Thoracic aorta (tissue), 2 donors: ENCODE measurements at places on chromosomes 3 and 15. TPM values are rescaled to one million over a fixed set of nuclear protein-coding genes. Genes with fewer than 3 reads are reported as not detected.

- no peaks in the 10 kb centered on the region for H3K27me3 ChIP-seq
- H3K4me1 ChIP-seq = no peaks in the 10 kb centered on the region
- H3K27ac ChIP-seq = no peak overlapping the region
- no peak for DNase-seq
- no peaks in the 10 kb centered on the region for H3K36me3 ChIP-seq
These were observed 497.8 kb upstream of the CNTN4 start for GRCh38 chr3:1600700-1601418.

- H3K4me3 ChIP-seq = no peak overlapping the region
- H3K36me3 ChIP-seq = no peaks in the 10 kb centered on the region
- peaks cover 12% of the 10 kb centered on the region for H3K4me1 ChIP-seq
- H3K27me3 ChIP-seq = no peaks in the 10 kb centered on the region
- no peak for DNase-seq
These were observed 18.7 kb upstream of the TJP1 start for GRCh38 chr15:29840926-29841325.

- H3K4me3 ChIP-seq = peak overlapping the region; percentile 81
- DNase-seq = no peak
- H3K4me1 ChIP-seq = no peaks in the 10 kb centered on the region
- no peaks in the 10 kb centered on the region for H3K27me3 ChIP-seq
- H3K27ac ChIP-seq = no peak overlapping the region
These were observed 6.2 kb upstream of the MAP1A start for GRCh38 chr15:43511012-43511885.

DNA sequence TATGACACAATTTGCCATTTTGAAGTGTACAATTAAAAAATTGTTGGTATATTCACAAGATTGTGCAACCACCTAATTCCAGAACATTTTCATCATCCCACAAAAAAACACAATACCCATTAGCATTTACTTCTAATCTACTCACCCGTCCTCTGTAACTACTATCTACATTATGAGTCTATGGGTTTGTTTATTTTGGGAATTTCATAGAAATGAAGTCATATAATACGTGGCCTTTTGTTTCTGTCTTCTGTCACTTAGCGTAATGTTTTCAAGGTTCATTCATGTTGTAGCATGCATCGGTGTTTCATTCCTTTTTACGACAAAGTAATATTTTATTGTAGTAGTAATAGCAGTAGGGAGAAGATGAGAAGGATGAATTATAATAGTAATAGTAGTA is 55.2 kb upstream of the CNTN6 start:
- no peak overlapping the region for H3K27ac ChIP-seq
- no peak overlapping the region for H3K4me3 ChIP-seq
- no peaks in the 10 kb centered on the region for H3K4me1 ChIP-seq
- no peak for DNase-seq

DNA sequence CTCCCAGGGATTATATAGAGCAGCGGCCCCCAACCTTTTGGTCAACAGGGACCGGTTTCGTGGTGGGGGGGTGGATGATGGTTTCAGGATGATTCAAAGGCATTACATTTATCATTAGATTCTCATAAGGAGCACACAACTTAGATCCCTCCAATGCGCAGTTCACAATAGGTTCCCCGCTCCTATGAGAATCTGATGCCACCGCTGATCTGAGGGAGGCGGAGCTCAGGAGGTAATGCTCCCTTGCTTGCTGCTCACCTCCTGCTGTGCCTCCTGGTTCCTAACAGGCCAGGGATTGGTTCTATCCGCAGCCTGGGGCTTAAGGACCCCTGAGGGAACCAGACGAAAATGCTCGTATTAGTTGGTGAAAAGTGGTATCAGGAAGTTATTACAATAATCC is 1.3 kb upstream of the HACD2 start:
- no peak for DNase-seq
- peak overlapping the region; percentile 78 for H3K4me3 ChIP-seq
- peaks cover 4% of the 10 kb centered on the region for H3K36me3 ChIP-seq
- H3K4me1 ChIP-seq = peaks cover 20% of the 10 kb centered on the region
- H3K27me3 ChIP-seq = no peaks in the 10 kb centered on the region

DNA sequence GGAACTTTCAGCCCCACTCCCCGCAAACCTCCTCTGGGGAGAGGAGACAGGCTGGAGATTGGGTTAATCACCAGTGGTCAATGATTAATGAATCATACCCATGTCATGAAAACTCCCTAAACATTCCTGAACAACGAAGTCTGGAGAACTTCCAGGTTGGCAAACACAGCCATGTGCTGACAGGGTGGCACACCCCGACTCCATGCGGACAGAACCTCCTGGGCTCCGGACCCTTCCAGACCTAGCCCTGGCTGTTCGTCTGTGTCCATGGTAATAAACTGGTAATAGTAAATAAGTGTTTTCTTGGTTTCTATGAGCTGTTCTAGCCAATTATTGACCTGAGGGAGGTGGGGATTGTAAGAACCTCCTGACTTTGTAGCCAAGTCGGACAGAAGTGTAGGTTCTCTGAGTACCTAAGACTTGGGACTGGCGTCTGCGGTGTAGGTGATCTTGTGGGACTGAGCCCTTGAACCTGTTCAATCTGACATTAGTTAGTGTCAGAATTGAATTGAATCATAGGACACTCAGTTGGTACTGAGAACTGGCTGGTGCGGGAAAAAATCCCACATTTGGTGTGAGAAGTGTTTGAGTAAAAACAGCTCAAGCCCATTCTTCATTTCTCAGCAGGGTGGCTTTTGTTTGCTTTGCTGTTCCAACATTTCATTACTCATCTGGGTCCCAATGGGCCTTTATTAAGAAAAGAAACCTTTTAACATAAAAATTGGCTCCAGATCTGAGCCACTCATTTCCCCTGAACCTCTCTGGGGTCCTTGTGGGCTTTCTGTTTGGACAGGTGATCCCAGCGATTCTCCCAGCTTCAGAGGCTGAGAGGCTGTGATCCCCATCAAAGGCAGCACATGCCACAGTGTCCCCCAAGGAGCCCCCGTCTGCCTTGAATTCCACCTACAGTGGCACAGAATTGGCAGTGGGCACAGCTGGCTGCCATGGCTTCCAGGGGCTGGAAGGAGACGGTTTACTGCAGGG is 151.0 kb downstream of the TJP1 start:
- H3K4me1 ChIP-seq = peaks cover 30% of the 10 kb centered on the region
- no peak for DNase-seq
- H3K4me3 ChIP-seq = no peak overlapping the region
- peak overlapping the region; percentile 2 for H3K27ac ChIP-seq
- no peaks in the 10 kb centered on the region for H3K36me3 ChIP-seq

GRCh38 chr3:67647390-67647878 is 7.0 kb downstream of the SUCLG2 start:
- H3K4me1 ChIP-seq = peaks cover 14% of the 10 kb centered on the region
- H3K36me3 ChIP-seq = no peaks in the 10 kb centered on the region
- no peak overlapping the region for H3K4me3 ChIP-seq
- H3K27me3 ChIP-seq = no peaks in the 10 kb centered on the region
- DNase-seq = no peak

The MKRN2OS gene
- total RNA-seq = not detected

DNA sequence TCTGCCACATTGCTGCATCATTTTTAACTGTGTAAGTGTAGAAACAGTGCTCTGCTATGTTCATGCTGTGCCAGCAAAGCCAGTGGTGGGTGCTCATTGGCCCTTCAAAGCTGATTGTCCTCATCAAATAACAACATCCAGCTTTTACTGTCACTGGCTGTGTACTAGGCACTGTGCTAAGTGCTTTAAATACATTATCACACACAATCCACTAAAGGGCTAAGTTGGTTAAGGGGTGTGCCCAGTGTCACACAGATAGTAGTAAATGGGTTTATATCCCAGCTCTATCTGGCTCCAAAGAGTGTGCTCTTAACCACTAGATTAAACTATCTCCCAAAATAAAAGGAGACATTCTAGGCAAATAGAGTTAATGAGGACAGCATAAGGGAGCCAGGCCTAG is 7.7 kb downstream of the TUBGCP4 start:
- no peak overlapping the region for H3K4me3 ChIP-seq
- DNase-seq = no peak
- no peaks in the 10 kb centered on the region for H3K4me1 ChIP-seq
- no peak overlapping the region for H3K27ac ChIP-seq
- no peaks in the 10 kb centered on the region for H3K27me3 ChIP-seq
- peaks cover 4% of the 10 kb centered on the region for H3K36me3 ChIP-seq

- H3K27ac ChIP-seq = no peak overlapping the region
- no peak for DNase-seq
- no peaks in the 10 kb centered on the region for H3K4me1 ChIP-seq
- no peak overlapping the region for H3K4me3 ChIP-seq
- H3K36me3 ChIP-seq = no peaks in the 10 kb centered on the region
These were observed 339.9 kb downstream of the NR2F2 start for GRCh38 chr15:96670389-96670788.

The SCAANT1 gene
- total RNA-seq = not detected

GRCh38 chr3:63004448-63004847 is 129.2 kb upstream of the CADPS start:
- H3K36me3 ChIP-seq = no peaks in the 10 kb centered on the region
- no peak for DNase-seq
- H3K4me3 ChIP-seq = no peak overlapping the region
- H3K27me3 ChIP-seq = no peaks in the 10 kb centered on the region
- no peak overlapping the region for H3K27ac ChIP-seq

- no peak overlapping the region for H3K27ac ChIP-seq
- H3K4me1 ChIP-seq = peaks cover 2% of the 10 kb centered on the region
- H3K36me3 ChIP-seq = no peaks in the 10 kb centered on the region
- DNase-seq = no peak
- H3K27me3 ChIP-seq = no peaks in the 10 kb centered on the region
These were observed 47.0 kb upstream of the PLXNA1 start for GRCh38 chr3:126935756-126936509.

The GOLGA8J gene
- total RNA-seq = 1.2 TPM

DNA sequence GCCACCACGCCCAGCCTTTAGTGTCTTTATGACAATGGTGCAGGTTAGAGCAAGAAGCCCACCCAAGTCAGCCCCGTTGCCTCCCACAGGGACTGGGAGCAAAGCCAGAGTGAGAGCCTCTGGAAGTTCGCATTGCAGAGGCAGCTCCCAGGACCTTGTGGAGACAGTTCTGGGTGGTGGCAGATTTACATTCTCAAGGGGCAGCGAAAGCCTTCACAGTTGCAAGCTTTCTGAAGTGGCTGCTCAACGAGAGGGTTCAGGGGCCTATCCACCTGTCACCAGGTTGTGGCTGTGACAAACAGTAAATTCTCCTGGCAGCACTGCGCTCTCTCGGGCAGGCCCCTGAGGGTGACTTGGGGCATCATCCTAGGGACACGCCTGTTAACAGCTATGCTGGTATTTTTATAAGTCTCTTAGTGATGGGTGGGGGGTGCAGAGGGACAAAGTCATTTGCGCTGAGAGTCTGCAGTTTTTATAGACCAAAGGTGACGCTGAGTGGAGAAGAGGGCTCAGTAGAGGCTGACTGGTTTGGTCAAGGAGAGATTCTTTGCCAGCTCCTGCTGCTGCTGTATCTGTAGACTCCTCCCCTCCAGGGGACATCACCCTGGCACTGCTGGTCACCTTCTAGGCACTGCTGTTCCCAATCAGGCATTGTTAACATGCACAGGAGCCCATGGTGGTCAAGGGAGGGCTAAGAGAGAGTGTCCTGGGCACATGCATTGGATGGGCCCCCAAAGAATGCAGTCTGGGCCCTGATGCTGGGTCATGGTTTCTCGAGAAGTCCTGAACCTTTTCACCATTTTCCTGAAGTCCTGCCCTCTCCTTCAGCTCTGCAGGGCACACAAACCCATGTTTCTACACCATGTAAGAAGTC is 57.5 kb upstream of the KLF13 start:
- no peaks in the 10 kb centered on the region for H3K36me3 ChIP-seq
- DNase-seq = no peak
- no peaks in the 10 kb centered on the region for H3K4me1 ChIP-seq
- H3K27ac ChIP-seq = no peak overlapping the region

GRCh38 chr3:58152225-58153015 is 58.4 kb downstream of the DNASE1L3 start:
- peaks cover 57% of the 10 kb centered on the region for H3K36me3 ChIP-seq
- H3K27ac ChIP-seq = no peak overlapping the region
- DNase-seq = no peak
- no peaks in the 10 kb centered on the region for H3K27me3 ChIP-seq
- H3K4me1 ChIP-seq = peaks cover 49% of the 10 kb centered on the region

The MKRN3 gene
- total RNA-seq = 5.0 TPM

The GRIP2 gene
- total RNA-seq = 1.5 TPM

- no peaks in the 10 kb centered on the region for H3K4me1 ChIP-seq
- H3K36me3 ChIP-seq = no peaks in the 10 kb centered on the region
- H3K4me3 ChIP-seq = no peak overlapping the region
- no peaks in the 10 kb centered on the region for H3K27me3 ChIP-seq
- no peak overlapping the region for H3K27ac ChIP-seq
These were observed 53.7 kb downstream of the LSAMP start for GRCh38 chr3:116391296-116392201.

The IRAK2 gene
- total RNA-seq = 13.8 TPM

The LRRC31 gene
- not detected for total RNA-seq

- H3K27ac ChIP-seq = no peak overlapping the region
- no peak overlapping the region for H3K4me3 ChIP-seq
- no peak for DNase-seq
- H3K4me1 ChIP-seq = no peaks in the 10 kb centered on the region
- H3K36me3 ChIP-seq = no peaks in the 10 kb centered on the region
These were observed 5.9 kb upstream of the FURIN start for GRCh38 chr15:90862487-90862886.

- no peak overlapping the region for H3K27ac ChIP-seq
- no peaks in the 10 kb centered on the region for H3K27me3 ChIP-seq
- no peak for DNase-seq
- no peaks in the 10 kb centered on the region for H3K36me3 ChIP-seq
- no peak overlapping the region for H3K4me3 ChIP-seq
These were observed 296.8 kb upstream of the CHRM5 start for GRCh38 chr15:33671456-33671855.

The FOXL2NB gene
- not detected for total RNA-seq

DNA sequence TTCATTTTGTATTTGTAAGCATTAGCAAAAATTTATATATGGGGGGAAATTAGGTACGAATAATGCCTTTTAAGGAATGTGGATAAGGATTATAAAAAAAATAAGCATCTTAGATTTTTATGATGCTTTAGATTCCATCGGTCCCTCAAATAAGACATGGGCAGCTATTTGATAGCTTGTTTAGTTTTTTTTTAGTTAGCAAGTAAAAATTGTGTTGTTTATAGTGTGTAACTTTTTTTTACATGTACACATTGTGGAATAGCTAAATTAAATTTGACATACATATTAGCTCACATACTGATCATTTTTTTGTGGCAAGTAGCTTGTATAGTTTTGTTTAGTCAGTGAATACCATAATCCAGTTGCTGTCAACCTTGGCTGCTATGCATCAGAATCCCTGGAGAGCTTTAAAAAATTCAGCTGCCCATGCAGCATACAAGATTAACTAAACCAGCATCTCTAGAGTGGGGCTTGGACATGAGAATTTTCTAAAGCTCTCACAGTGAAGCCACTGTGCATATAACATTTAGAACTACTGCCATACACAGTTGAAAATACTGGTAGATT is 53.9 kb downstream of the TMOD3 start:
- no peaks in the 10 kb centered on the region for H3K36me3 ChIP-seq
- no peaks in the 10 kb centered on the region for H3K27me3 ChIP-seq
- H3K4me3 ChIP-seq = no peak overlapping the region
- H3K27ac ChIP-seq = no peak overlapping the region
- peaks cover 34% of the 10 kb centered on the region for H3K4me1 ChIP-seq

The SLC35A5 gene
- total RNA-seq = 45.9 TPM

GRCh38 chr15:37967788-37968187 is 33.3 kb downstream of the TMCO5A start:
- H3K36me3 ChIP-seq = no peaks in the 10 kb centered on the region
- H3K27ac ChIP-seq = no peak overlapping the region
- H3K4me1 ChIP-seq = no peaks in the 10 kb centered on the region
- H3K4me3 ChIP-seq = no peak overlapping the region

The IL17RC gene
- total RNA-seq = 52.2 TPM
